ENCODE measurements at places on chromosomes 12 and 14. TPM values are rescaled to one million over a fixed set of nuclear protein-coding genes. Genes with fewer than 3 reads are reported as not detected.

RND1 gene
- total RNA-seq: 1.6 TPM

DNA sequence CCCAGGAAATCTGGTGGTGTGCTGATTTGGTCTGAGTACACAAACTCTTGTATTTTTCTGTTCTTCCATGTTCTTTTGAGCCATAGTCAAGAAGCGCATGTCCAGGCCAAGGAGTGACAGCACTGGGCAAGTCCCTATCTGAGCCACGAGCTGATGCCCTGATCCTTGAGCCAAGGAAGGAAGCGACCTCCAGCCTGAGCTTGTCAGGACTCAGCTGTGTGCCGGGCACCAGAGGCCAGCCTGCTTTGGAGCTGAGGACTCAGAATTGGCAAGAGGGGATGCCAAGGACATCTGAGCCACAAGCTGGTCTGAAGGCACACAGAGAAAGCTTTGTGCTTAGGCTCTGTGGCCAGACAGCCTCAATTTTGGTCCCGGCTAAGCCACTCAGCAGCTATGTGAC lies 52.6 kb downstream of the GALNT16 start:
- DNase-seq: no peak

DNA sequence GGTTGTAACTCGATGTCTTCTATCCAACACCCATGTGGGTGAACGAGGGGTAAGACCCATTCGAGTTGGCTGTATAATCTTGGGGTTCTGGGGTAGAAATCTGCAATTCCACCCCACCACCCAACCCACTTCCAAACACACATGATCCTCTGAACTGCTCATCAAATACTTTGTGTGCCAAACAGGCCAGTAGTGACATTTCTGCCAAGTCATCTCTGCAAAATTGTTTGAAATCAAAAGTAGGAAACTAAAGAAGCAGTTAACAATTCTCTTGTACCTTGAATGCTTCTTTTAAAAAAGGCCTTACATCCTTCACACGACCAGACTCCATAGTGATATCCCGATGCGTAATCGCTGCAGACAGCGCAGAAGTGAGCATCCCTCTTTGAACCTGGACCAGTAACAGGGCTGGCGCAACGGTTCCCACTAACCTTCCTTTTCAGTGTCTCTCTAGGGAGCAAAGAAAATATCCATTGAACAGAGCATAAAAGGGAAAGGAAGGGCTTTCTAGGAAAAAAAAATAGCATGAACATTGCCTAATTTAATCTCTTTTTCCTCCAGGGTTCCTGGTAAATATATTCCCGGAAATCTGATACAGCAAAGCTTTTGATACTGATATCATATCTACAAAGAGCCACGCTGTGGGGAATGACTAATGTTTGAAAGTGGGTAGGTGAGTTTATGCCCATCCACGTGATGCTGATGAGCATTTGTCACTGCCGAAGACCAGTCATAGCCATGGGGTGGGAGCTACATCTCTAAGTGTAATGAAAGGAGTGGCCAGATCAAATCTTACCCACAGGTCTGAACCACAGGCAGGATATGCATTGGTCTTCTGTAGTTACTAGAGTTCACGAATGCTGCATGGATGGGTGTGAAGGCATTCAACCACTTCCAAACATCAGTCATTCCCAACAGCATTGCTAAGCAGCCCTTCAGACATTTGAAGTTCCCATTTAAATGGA lies 14.2 kb downstream of the ESR2 start:
- no peak for DNase-seq

DNA sequence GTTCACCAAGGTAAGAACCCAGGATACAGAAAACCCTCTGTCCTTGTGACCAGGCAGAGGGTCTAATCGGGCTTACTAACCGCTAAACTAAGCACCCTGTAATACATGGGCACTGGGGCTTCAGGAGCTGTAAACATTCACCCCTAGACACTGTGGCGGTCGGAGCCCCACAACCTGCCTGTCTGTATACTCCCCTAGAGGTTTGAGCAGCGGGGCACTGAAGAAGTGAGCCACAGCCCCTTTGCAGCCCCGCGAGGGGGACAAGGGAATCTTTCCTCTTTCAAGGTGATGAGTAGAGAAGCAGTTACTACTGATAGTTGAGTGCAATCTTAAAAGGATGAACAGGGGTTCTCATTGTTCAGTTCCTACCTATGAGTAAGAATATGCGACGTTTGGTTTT lies 397.2 kb downstream of the AEBP2 start:
- no peak for DNase-seq

DNA sequence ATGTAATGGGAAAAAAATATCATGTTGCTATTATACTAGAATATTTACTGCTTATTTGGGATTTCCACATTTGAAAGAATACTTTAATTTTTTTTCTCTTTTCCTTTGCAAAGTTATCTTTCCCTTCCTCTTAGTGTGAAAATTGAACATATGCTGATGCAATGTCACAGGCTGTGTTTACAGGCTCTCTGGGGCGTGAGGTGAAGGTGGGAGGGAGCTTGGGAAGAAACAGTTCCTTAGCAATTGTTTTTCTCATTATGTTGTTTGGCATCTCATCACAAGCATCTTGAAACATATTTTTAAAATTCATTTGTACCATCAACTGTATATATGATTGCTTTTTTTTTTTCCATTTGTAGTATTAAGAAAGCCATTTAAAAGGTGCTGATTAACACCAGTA lies 47.9 kb upstream of the NAV3 start:
- no peak for DNase-seq

DNA sequence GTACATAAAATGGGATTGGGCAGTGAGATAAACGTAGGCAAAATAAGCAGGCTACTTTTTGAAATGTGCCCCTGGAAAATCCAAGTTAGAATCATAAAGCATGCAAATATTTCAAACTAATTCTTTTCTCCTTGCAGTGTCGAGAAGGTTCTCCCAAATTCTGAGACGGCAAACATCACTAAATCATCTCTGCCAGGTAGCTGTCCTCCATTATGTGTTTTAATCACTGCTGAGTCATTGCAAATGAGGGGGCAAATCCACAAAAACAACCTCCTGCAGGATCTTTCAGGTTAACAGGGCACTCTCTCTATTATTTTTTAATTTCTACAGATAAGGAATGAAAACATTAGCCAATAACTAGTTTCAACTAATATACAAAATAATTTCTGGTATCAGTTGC lies 63.2 kb upstream of the RIC8B start:
- no peak for DNase-seq

DNA sequence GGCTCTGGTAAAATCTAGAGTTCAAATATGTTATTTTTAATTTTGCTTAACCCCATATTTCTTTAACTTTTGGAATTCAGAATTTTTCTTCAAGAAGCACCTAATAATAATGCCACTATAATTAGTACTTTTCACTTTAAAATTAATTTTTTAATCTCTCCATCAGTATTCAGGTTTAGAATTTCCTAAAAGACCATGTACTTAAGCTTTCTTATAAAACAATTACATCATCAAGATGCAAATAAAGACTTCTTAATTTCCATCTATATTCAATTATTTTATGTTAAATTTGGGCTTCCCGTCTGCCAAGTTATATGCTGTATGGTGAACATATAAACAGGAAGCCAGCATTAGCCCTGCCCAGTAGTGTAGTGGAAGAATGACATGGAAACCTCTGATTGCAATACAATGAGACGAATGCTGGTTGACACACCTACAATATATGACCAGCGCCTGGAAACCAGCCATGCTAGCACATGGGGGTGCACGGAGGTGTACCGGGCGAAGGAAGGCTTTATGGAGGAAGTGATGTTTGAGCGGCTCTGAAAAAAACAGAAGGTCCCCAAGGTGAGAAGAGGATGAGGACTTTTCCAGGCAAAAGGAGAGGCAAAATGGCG lies 82.2 kb downstream of the LLPH start:
- DNase-seq: no peak

GRCh38 chr14:51862176-51862796 lies 1.9 kb downstream of the GNG2 start:
- no peak for DNase-seq

AJUBA gene
- 15.8 TPM for total RNA-seq

RIC8B gene
- 22.1 TPM for total RNA-seq

GRCh38 chr12:92543359-92543758 lies 159.4 kb upstream of the PLEKHG7 start:
- DNase-seq: peak; percentile 63

RTL1 gene
- total RNA-seq: 0.26 TPM

GRCh38 chr12:95808146-95808545 lies 17.6 kb upstream of the NTN4 start:
- DNase-seq: no peak

AQP6 gene
- not detected for total RNA-seq

CLEC12A gene
- 0.99 TPM for total RNA-seq

GRCh38 chr12:84502180-84502860 lies 410.3 kb downstream of the SLC6A15 start:
- DNase-seq: no peak

- DNase-seq: no peak
Measured at GRCh38 chr14:38253676-38254075, 2.2 kb downstream of the CLEC14A start.

GRCh38 chr14:94056579-94057308 lies 24.3 kb downstream of the DDX24 start:
- no peak for DNase-seq

GRCh38 chr12:64452559-64453329 lies 824 bp downstream of the TBK1 start:
- DNase-seq: peak; percentile 51

- DNase-seq: no peak
Measured at GRCh38 chr14:95918466-95918865, 41.8 kb downstream of the TUNAR start.

SLC10A1 gene
- not detected for total RNA-seq

- DNase-seq: no peak
Measured at GRCh38 chr14:65424531-65424930, 12.0 kb downstream of the FUT8 start.

DNA sequence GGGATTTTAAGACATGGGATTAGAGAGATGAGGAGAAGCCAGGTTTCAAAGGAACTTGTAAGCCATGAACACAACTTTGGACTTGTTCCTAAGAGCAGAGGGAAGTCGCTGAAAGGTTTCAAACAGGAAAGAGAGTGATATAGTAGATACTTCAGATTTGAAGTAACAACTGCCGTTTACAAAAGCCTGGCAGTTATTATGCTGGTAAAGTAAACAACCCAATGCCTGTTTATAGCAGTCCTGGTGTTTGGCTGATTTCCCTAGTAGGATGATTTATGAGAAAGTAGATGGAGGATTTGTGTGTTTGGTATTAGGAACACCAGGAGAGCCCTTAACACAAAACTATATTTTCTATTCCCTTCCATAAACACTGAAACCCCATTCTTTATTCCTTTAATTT lies 285.7 kb downstream of the RMST start:
- DNase-seq: no peak

KRT6A gene
- not detected for total RNA-seq

DNA sequence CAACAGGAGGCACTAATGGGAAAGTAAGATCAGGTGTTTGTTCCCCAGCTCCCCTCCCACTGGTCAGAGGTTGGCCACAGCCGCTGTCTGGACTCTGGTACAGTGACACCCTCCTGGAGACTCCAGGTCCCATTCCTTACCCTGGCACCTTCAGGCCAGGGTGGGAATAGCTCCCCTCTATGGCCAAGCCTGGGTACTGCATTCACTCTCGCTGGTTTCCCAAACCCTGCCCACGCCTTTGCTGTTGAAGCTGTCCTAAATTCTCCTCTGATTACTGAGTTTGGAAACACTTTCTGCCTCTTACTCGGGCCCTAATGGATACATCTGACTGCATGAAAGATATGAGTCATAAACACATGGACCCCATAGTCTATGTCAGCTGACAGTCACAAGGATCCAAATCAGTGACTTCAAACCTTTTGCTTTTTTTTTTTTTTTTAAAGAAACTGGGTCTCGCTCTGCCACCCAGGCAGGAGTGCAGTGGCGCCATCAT lies 17.9 kb downstream of the HRK start:
- no peak for DNase-seq

- no peak for DNase-seq
Measured at GRCh38 chr12:26512213-26512612, 316.8 kb downstream of the SSPN start.

DNA sequence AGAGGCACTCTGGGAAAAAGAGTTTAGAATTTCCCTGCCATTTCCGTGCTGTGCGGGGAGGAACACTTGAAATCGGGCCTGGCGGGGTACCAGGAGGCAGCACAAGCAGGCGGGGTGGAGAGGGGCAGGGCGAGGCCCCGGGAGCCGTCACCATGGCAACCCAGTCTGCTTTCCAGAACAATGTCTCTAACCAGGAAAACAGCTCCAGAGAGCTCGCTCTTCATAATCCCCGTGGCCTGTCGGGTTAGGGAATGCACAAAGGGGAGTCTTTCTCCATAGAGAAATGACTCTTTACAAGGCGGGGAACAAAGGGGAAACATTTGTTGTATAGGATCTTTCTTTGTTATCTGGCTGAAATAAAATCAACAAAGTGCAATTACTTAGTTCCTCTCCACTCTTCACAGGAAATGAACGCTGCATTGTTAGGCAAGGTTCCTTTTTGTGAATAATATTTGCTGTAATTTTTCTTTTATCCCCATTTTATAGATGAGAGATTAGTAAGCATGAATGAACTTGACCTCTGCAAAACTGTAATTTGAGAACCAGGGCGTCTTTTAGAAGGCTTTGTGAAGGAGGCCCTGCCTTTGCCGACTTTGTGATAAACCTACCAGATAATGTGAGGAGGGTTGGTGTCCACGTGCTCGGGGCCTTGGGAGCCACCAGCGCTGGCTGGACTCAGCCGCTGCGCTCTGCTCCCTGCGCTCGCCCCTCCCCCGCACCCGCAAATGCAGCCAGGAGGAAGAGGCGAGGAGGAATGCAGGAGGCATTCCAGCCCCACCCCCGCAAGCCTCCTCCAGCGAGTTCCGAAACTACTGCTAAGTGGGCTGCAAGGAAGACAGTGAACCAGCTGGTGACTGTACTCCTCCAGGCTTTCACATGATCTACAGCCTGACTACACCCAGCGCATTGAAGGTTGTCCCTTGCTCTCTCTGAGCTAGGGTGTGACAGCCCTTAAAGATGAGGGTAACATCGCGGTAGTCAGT lies 105.2 kb upstream of the ATF7IP start:
- peak; percentile 96 for DNase-seq

KSR2 gene
- 0.66 TPM for total RNA-seq

WASHC3 gene
- total RNA-seq: 18.5 TPM

- no peak for DNase-seq
Measured at GRCh38 chr12:13436182-13436581, 239.7 kb downstream of the EMP1 start.

Data from body of pancreas (tissue), 4 donors.